ENCODE measurements at places on chromosomes 1 and 21.

DNA sequence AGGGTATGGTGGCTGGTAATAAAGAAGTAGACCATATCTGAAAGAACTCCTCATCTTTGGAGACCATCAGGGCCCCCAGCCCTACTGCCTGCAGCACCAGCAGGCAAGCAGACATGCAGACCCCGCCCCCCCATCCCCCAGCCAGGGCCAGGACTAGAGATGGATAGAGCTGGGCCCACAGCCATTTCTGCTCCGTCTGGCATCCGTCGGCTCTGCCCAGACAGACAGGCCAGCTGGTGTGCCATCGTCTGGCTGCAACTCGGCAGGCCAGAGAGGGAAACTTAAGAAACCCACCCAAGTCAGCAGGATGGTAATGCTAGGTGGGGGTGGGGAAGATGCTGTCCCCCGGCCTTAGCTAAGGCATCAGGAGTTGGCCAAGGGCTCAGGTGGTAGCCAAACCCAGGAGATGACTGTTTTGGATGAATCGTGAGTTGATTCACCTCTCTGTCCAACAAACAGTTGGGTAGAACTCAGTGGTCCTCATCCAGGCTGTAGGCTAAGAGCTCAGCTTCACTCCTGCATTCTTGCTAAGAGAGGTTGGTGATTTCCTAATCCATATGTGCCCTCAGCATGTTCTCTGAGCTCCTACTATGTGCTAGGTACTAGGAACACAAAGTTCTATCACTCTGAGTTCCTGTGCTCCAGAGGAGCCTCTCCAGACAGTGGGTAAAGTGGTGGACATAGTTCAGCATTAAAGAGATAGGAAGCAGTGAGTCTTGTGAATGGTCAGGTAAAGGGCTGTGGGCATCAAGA is 23.2 kb upstream of the TMEM222 start:
- DNase-seq = no peak

- DNase-seq = no peak
These were observed 81.0 kb downstream of the HMGB4 start for GRCh38 chr1:33944846-33945245.

DNA sequence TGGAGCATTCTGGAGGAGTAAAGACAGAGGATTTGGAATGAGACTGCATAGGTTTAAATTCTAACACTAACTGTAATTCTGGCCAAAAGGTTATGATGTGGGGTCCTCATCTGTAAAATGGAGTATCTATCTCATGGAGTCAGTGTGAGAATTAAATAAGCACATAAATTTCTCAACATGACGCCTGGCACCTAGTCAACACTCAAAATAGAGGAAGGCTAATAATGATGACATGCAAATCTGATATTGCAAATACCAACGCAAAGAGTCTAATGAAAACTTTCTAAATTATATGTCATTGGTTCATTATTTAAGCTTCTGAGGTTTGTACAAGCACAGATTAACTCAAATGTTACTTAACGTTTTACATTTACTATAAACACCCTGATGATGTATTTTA is 29.6 kb downstream of the APP start:
- no peak for DNase-seq

DNA sequence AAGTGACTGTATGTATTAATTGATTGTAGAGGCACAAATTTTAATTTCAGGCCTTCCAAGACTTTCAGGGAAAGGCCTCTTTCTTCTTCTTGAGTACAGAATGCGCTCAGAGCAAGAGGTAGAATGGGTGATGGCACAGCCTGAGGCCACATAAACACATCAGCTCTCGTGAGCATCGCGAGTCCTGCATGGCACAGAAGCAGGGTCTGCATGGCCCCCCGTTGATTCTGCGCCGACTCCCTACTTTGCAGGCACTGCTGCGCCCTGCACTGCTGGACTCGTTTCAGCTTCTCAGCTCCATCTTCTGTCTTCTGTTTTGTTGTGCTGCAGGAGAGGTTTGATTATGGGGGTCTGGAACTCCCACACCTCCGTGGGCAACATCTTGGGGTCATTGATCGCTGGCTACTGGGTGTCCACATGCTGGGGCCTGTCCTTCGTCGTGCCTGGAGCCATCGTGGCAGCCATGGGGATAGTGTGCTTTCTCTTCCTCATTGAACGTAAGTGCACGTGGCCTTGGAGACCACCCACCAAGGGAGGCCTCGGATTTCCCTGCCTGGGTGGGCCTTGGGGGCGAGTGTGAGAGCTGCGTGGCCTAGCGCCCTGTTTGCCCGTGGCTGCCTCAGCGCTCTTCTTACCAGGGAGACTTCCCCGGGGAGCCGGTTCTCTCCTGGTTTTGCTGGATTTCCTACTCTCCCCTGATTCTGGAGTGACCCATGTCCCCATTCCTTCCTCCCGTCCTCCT is 29.6 kb downstream of the SLC37A1 start:
- DNase-seq = no peak

- DNase-seq = no peak
These were observed 7.9 kb upstream of the EXOSC10 start for GRCh38 chr1:11107599-11107998.

DNA sequence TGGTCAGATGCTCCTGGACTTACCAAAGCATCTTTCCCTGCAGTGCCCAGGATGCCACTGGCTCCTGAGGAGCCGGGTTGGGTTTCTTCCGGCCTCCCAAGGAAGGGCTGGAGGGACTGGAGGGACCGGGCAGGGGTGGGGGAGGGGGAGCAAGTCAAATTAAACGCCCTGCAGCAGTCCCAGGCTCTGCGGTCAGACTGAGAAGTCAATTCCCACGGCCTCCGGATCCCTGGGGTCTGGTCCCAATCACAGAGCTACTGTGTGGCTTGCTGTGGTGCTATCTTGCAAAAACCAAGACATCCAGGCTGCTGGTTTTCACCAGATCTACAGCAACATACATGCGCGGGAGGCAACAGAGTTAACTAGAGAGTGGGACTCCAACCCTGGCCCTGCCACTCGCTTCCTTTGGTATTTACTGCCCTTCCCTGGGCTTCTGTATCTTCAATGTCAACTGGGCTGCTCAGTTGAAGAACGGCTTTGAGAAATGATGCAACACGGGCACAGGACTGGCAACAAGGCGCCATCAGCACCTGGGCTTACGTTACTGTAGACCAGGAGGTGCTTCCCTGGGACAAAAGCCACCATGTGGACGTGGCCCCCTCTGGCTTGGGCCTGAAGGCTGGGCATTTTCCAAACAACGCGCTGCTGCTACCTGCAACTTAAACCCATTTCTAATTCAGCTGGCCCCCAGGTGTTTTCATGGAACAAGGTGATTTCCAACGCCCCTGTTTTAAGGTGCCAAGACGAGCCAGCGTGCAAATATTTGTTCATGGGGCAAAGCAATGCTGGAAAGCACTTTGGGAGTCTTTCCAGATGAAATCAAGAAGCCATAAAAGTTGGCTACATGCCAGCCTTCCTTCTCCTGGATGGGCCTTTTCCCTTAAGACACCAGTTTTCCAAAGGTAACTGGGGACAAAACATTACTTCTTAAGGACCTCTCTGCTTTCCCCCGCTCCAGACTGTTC is 11.5 kb downstream of the RCC2 start:
- DNase-seq = no peak

GRCh38 chr1:17296086-17296485 is 11.9 kb upstream of the PADI4 start:
- no peak for DNase-seq

- no peak for DNase-seq
These were observed 103.8 kb upstream of the USP25 start for GRCh38 chr21:15626031-15626430.

DNA sequence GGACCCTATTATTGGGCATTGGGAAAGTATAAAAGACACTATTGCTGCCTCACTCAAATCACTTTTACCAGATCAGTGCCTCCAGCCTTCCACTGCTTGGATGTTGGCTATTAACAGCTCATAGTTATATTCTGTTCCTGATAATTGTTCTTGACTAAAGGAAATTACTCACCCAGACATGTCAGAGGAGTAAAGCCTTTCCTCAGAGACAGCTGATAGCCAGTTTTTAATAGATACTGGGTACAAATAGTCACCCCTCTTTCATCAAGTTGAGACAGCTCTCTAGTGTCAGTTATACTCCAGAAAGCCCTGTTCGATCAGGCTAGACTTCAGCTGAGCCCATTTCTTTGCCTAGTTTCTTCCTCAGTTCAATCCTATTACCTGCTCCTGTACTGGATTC is 876.1 kb upstream of the B3GALT2 start:
- DNase-seq = no peak

DNA sequence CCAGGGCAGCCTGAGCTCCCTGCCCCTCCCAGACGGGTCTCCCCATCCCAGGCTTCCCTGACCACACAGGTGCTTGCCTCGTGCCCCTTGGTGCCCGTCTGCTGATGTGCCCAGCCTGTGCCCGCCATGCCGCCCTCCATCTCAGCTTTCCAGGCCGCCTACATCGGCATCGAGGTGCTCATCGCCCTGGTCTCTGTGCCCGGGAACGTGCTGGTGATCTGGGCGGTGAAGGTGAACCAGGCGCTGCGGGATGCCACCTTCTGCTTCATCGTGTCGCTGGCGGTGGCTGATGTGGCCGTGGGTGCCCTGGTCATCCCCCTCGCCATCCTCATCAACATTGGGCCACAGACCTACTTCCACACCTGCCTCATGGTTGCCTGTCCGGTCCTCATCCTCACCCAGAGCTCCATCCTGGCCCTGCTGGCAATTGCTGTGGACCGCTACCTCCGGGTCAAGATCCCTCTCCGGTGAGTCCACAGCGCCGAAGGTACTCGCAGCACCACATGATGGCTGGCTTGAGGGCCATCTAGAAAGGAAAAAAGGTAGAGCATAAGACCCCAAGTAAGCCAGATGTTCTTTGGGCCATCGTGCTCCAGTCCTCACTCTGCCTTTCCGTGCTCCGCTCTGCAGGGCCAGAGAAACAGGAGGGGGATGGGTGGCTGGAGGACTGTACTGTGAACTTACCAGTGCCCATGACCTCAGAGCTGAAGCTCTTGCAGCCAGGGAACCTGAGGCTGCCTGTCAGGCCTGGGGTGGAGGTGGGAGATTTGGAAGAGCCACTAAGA is 1.4 kb downstream of the ADORA1 start:
- no peak for DNase-seq

DNA sequence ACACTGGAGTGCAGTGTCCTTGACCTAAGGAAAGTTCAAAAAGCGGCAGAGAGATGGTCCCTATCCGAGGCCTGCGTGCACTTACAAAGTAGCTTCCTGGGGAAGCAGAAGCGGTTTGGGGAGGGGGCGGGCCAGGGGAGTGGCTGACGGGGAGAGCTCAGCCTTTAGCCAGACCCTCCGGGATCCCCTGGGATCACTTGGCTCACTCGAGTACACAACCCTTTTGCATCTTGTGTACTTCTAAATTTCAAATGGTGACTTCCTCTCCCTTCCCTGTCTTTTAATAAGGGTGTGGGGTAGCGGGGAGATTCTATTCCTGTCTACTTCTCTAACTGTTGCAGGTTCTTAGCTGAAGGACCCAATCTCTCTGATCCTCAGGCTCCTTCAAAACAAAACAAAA is 18.1 kb upstream of the SNX27 start:
- DNase-seq = no peak

DNA sequence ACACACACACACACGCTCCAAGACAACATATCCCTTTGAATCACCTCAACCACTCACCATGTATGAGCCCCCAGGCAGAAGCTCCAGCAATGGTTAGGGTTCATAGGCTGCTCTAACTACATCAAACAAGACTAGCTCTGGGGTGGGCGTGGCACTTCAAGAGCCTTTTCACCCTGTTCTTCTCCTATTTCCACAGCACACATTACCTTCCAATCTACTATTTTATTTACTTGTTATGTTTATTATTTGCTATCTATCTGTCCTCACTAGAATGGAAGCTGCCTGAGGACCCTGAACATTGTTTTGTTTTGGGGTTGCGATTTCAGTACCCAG is 28.7 kb downstream of the TRABD2B start:
- no peak for DNase-seq

DNA sequence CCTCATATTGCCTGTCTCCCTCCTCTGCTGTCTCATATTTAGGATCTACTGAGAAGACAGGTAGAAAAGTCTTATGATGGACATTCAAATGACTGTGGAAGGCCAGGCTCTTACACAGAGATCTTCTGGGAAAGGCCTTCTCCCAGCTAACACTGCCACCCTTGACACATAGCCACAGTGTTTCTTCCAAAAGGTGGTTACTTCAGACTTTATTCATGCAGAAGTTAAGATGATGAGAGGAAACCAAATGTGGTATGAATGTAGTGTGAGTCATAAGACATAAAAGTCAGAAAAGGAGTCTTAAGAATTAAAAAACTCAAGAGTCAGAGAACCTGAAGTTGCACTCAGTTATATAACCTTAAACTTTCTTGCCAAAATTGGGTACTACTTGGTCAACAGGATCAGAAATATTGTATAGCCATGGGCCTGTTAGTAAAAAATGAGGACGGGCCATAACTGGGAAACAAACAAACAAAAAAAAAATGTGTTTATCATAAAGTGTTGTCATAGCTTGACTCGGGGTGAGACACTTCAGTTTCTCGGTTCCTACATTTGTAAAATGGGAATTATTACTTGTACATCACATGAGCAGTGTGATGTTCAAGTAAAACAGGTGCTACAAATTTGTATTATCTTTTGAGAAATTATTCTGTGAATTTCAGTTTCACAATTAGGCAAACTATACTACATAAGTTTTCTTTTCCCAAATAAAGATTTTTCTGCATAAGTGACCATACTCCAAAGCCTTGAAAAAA is 1.2 kb upstream of the DENND1B start:
- peak; percentile 87 for DNase-seq

GRCh38 chr1:9724706-9725476 is 73.4 kb downstream of the PIK3CD start:
- peak; percentile 61 for DNase-seq

- no peak for DNase-seq
These were observed 33.3 kb downstream of the SIM2 start for GRCh38 chr21:36732217-36732616.

DNA sequence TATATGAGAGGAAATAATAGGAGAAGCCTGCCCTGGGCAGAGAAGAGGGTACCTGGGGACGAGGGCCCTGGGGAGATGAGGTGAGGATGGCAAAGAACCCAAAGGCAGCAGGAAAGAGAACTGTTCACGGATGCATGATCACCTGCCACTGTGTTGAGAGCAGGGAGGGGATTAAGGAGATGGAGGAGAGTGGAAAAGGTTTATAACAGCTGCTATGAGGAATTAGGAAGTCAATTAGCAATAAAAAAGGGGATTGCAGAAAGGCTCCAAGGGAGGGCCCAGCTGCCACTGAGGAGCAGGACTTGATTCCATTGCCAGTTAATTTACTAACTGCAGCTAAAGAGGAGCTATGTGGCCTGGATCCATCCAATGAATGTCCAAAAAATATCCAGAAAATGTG is 61.1 kb downstream of the GFI1 start:
- no peak for DNase-seq

GRCh38 chr1:217029281-217030157 is 306.3 kb upstream of the ESRRG start:
- DNase-seq = no peak

DNA sequence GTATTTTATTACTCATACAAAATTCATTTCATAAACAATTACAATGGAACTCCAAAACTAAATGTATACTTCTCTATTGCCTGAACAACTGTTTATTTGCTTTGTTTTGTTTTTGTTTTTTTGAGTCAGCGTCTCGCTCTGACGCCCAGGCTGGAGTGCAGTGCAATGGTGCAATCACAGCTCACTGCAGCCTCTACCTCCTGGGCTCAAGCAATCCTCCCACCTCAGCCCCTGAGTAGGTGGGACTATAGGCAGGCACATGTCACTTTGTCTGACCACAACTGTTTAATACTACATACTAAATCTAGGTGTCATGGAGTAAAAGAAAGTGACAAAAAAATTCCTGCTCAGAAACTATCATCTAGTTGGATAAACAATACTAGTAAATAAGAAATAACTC is 49.3 kb downstream of the RAB3GAP2 start:
- no peak for DNase-seq

- DNase-seq = no peak
These were observed 173 bp downstream of the FABP3 start for GRCh38 chr1:31372751-31373055.
